ENCODE measurements at places on chromosomes 12 and 14.

DNA sequence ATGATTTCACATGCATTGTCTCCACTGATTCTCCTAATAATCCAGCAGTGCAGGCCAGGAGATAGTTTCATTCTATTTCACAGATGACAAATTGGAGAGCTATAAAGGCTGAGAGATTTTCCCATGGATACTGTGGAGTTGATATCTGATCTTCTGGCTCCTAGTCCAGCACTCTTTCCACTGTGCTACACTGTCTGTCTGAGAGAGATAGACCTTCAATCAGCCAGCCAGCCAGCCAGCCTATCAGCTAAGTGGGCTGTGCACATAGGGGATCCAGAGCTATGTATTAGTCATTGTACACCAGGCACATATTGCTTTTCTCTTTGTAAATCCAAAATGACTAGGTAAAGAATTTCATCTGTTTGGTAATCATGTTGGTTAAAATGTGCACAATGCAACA, 91.8 kb upstream of the ATP2B1 start:
- no peak for DNase-seq

DNA sequence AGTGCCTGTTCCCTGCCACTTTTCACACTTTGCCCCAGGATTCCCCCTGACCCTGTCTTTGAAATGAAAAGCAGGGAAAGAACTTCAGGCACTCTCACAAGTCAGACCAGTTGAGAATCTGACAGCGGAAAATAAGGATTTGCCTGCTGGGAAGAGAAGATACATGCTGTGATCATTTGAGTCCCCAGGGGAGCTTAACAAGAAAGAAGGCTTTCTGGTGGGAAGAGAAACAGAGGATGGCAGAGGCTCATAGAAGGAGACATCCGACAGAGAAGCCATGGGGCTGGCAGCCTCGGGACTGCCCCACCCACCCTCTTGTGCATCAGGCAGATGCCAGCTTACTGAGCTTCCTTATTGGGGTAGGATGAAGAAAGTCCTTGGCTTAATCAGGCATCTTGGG, 11.9 kb downstream of the TTC9 start:
- no peak for DNase-seq

GRCh38 chr12:79645235-79645630, 45.5 kb downstream of the PAWR start:
- DNase-seq, result no peak

DNA sequence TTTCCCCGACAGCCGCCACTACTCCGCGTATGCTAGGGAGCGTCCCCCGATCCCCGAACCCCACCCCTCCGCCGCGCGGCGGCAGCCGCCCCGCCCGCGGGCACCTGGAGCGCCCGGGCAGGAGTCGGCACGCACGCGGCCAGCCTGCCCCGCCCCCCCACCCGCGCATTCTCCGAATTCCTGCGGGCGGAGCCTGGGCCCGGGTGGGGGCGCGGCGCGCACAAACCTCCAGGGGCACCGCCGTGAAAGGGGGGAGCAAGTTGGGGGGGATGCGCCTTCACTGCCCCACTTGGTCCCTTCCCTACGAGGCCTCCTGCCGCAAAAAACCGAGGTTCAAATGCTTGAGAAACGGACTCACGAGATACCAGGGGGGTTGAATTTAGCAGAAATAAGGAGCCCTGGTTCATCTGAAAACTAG, 1.7 kb downstream of the AJUBA start:
- DNase-seq, result peak; percentile 90

- DNase-seq, result no peak
Measured at GRCh38 chr12:50614167-50614759, 109.5 kb downstream of the DIP2B start.

- no peak for DNase-seq
Measured at GRCh38 chr14:98328496-98328895, 943.5 kb downstream of the BCL11B start.
